ENCODE measurements at places on chromosomes 2 and 18.

DNA sequence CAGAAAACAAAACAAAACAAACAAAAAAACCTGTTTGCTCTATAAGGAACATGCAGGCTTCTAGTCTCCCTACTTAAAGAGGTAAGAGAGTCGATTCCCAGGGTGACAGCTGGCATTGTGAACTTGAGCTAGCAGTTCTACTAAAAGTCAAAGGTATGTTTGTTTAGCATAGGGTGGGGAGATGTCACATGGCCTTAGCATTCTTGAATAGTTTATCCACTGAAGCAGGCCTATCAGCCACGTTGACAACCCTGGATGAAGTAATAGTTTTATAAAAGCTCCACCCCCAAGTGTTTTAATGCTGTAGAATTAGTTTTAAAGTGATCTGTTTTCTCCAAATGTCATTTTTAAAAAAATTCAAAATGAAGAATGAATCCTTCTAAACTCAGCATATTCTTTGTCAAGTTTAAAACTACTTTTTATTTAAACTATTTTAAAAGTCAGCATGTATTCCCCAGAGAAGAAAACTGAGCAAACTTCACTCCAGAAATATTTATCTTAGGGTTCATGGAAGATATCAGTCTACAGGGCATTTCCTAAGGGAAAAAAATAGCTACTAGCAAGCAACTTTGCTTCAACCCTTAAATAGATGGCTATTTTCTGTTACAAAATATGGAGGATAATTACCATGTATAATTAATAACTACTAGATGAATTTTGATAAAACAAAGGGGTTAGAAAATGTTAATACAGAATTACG lies 1.7 kb downstream of the MYOM1 start:
- peak; percentile 30 for DNase-seq

- DNase-seq, result no peak
Observed at GRCh38 chr2:204888222-204888621, 342.9 kb downstream of the PARD3B start.

DNA sequence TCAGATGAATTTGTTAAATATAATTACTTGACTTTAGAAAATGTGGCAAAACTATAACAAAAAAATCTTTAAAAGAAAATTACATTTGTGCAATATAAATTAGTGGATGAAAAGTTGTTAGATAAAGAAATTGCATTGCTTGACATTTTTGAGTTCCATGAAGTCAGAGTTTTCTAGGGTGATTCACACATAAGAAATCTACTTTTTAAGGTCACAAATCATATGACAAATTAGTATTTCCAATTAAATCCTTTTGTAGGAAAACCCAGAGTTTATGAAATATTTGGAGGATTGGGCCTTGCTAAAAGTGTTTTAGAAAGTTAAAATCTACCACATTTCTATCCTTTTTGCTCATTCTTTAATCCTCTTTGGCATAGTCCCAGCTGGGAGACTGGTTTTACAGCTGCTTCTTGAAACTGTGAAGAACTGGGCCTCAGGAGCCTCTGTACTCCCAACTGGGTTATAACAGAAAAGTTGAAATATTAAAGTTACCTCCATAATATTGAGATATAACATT lies 289.2 kb downstream of the LRRTM4 start:
- DNase-seq, result no peak

DNA sequence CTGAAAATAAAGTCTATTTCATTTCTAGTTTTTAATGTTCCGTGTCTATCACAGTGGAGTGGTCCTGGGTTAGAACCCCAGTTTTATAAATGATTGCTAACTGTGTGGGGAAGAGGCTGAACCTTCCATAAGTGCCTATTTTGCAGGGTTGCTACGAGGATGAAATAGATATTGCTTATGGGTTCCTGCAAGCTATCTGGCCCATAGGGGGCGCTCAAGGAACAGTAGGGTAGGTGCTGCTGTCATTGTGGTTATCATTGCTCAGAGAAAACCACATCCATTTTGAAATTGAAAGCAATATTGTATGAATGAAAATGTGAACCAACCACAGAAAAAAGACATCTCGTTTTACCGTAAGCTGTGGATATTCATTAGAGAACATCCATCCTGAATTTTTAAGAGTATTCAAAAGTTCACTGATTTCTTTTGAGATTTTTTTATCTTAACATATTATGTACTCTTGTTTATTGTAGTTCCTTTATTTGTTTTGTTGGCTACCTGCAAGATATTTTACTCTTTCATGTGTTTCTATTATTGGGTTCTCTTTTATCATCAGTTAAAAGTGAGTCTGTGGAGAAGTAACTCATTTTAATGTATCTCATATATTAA lies 261.6 kb downstream of the NAPG start:
- DNase-seq, result peak; percentile 97

GRCh38 chr2:8536686-8537561 lies 144.9 kb upstream of the ID2 start:
- DNase-seq, result peak; percentile 64

Measured in hematopoietic multipotent progenitor cell treated with erythropoietin and hydrocortisone succinate and interleukin-3 and kit ligand, for 4 days (in vitro differentiated cells).